CD4-positive, CD25-positive, alpha-beta regulatory T cell (primary cell): ENCODE measurements at places on chromosomes 12 and 14. TPM values are rescaled to one million over a fixed set of nuclear protein-coding genes. Genes with fewer than 3 reads are reported as not detected.

- no peak for DNase-seq
Measured at GRCh38 chr14:20998674-20999366, at the start of gene SLC39A2. Gene SLC39A2, plus strand, starts transcription at chr14:20999293. Its CDS starts 154 bp downstream, at chr14:20999447.

- DNase-seq = no peak
Measured at GRCh38 chr12:72036393-72036792, 97.7 kb downstream of the TPH2 start.

VPS33A gene
- polyA plus RNA-seq = 39.7 TPM

DNA sequence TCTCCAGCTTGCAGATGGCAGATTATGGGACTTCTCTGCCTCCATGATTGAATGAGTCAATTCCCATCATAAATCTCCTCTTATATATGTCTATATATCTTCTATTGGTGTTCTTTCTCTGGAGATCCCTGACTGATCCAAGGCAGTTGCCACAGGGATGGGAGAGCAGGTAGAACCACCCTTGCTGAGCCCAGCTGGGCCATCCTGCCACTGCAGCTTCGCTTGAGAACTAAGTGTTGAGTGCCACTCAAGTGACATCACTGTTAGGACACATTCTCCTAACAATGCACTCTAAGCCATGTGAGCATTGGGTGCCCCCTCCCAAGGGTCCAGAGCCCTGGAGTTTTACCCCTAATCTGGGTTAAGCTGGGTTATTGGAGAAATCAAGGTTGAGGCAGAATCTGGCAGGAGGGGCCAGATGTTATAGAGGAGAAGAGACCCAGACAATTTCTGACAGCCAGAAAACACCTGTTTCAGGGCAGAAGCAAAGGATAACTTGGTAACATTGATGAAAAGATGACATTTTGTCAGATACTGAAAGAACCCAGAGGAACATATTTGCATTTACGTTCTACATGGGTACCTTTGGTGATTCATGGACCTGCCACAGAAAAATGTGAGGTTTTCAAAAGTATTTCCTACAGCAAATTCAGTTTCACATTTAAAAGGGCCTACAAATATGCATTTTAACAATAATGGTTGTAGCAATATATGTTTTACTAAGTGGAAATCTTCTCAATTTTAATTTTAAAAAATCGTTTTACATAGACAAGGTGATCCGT, 57.2 kb upstream of the MAX start:
- DNase-seq = no peak

DNA sequence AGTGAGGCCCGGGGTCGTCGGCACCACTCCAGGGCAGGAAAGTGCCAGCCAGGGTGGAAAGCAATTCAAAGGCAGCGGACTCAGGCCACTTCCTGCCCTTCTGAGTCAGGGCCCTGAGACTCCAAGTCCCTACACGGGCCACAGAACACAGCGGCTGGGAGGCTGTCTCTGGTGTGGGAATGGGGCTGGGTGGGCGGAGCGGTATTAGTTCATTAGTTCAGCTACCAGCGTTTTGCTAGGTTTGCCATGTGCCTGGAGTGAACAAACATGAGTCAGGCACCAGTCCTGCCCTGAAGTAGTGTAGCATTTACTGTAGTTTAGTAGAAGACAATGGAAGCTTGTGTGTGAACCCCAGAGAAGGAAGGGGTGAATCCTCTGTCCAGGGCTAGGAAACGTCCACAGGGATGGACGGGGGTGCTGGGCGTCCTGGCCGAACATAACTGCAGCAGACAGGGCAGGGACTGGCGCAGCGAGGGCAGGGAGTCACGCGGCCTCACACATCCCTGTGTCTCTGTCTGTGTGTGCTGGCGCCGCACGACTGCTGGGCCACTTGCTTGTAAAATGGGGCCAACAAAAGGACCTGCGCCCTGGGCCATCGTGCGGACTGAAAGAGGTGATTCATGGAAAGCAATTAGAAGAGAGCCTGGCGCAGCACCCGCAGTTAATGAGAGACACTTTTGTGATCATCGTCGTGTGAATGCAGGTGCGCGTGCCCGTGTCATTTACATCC, 186.4 kb upstream of the PRMT8 start:
- DNase-seq = no peak

CACNA1C gene
- 0.10 TPM for polyA plus RNA-seq

DNA sequence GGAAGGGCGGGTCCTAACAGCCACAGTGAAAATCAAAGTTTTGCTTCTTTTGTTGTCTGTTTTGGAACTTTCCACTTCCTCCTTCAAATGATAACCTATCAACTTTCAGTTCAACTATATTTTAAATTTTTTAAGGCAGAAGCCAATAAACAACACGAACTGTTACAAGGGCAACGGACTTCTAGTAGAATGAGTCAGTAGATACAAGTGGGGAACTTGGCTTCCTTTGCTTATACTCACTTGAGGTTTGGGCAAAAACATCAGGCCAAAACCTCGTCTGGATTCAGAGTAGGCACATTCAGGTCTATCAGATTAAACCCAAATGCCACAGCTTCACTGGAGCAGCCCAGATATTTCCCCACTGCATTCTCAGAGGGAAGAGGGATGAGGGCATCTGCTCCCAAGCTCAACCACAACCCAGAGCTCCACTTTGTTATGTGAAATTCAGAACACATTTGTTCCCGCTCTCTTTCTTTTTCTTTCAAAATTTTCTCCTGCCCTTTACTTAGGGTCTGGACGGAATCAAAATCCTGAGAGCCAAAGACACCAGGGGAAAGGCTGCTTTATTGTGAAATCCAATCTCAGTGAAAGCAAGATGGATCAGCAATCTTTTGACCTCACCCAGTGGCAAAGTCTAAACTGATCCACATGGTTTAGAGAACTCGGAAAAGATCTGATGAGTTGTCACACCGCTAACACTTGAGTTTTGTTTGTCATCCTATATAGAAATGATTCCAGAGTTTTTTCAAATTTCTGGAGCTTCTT, 152.5 kb upstream of the BTG1 start:
- DNase-seq = peak; percentile 82

- DNase-seq = no peak
Measured at GRCh38 chr14:81567302-81567701, 33.6 kb upstream of the SEL1L start.

DNA sequence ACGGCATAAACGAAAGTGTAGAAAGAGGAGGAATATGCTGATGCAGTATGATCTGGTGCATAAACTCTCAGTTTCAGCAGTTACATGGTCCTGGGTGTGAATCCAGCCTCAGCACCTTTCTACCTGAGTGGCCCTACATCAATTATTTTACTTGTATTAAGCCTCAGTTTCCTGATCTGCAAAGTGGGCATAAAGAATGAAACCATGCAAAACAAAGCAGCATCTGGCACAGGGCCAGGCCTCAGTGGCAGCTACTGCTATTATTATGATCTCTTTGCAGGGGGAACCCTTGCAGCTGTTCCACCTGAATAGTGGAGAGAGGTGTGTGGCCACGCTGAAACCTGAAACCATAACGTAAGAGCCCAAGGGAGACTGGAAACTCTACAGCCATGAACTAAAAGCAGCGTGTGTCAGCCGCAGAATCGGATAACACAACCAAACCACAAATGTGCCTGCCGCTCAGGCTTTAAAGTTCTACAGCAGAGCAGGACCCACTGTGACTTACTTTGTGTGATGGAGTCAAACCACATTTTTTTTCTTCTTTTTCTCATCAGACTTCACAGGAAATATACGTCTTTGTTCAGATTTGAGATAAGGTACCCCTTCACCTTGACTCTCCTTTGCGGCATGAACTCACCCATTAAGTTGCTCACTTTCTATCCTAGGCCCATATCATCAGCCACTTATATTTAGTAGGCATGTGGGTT, 29.2 kb upstream of the FOS start:
- peak; percentile 91 for DNase-seq

DNA sequence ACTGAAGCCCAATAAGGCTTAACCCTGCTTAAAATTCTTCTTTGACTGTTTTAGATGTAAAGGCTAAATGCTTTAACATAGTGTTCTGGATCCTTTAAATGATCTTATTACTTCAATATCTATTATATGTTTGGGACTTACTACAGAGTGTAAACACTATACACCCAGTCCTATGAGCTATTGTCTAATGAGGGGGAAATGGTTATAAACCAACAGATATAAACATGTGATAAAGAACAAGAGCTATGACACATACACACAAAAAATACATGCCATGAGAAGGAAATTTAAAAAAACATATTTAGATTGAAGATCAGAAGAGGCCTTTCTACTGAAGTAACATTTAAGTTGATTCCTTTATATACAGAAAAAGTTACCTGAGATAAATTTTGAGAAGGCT, 505.1 kb downstream of the FOXG1 start:
- no peak for DNase-seq

DNA sequence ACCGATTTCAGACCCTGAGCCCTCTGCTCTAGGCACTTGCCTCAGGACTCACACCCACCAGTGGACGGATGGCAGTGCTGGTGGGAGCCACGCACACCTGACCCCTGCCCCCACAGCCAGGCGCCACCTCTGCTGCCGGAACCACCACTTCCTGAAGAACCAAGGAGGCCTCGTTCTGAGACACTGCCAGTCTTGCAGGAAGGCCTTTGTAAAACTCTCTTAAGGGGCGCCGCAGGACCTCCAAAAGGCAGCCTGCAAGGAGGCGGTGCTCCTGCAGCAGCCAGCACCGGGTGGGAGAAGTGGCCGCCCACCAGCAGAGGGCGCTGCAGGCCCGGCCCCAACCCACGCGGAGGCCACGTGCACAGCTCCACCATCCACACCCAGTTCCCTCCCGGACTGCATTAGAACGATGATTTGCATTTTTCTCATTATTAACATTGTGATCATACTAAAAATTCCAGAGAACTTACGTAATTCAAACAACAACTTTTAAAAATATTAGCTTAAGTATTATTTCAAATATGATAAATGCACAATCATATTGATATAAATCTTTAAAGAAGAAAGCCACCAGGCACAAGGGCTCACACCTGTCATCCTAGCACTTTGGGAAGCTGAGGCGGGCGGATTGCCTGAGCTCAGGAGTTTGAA, 12.8 kb downstream of the STX2 start:
- DNase-seq = peak; percentile 67

DNA sequence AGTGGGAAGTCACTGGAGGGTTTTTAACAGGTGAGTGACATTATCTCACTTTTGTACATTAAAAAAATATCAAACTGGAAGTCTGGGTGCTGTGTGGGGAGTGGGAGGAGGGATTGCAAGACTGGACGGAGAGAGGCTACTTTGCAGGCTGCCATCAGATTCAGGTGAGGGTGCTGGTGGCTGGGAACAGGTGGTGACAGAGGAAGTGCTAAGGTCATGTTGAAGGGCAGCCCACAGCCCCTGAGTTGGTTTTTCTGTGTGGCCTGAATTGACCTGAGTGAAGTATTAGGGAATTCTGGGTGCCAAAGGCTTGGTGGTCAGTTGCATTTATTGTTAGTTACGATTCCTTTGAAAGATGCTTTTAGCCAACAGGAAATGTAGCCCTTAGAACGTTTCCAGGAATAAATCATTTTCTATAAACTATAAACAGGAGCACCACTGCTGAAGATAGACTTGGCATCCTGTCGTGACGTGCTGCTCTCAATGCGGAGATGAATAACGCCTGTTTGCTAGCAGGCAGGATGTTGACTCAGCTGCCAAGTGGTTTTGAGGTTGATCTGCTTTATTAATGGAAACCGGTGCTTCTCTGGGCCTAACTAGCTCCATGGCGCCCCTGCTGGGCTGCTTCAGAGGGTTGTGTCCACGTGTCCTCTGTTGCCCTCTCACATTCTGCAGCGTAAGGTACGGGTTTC, 707.5 kb upstream of the TMEM132C start:
- peak; percentile 63 for DNase-seq

GARIN6 gene
- polyA plus RNA-seq = not detected

BMAL2 gene
- 3.0 TPM for polyA plus RNA-seq
